Naive thymus-derived CD8-positive, alpha-beta T cell (primary cell): ENCODE measurements at places on chromosomes 5 and 9. TPM values are rescaled to one million over a fixed set of nuclear protein-coding genes. Genes with fewer than 3 reads are reported as not detected.

- no peak overlapping the region for H3K4me3 ChIP-seq
- H3K27me3 ChIP-seq = no peaks in the 10 kb centered on the region
- H3K36me3 ChIP-seq = no peaks in the 10 kb centered on the region
- peaks cover 10% of the 10 kb centered on the region for H3K4me1 ChIP-seq
- DNase-seq = no peak
- no peak overlapping the region for H3K27ac ChIP-seq
Measured at GRCh38 chr9:88383176-88383575, 5.1 kb upstream of the SPIN1 start.

Gene DCTN4
- total RNA-seq = 49.4 TPM

Gene MEGF10
- total RNA-seq = not detected

- DNase-seq = no peak
- no peaks in the 10 kb centered on the region for H3K36me3 ChIP-seq
- H3K27ac ChIP-seq = no peak overlapping the region
Measured at GRCh38 chr5:96859375-96859774, 16.9 kb upstream of the ERAP2 start.

Gene SPINK1
- total RNA-seq = not detected

Gene RNF208
- 0.91 TPM for total RNA-seq

GRCh38 chr9:109981091-109981490 is 201.1 kb downstream of the PALM2AKAP2 start:
- H3K27ac ChIP-seq = no peak overlapping the region
- no peaks in the 10 kb centered on the region for H3K27me3 ChIP-seq
- peaks cover 9% of the 10 kb centered on the region for H3K4me1 ChIP-seq
- H3K4me3 ChIP-seq = no peak overlapping the region
- DNase-seq = no peak
- H3K36me3 ChIP-seq = no peaks in the 10 kb centered on the region

Gene PPP3R2
- not detected for total RNA-seq

DNA sequence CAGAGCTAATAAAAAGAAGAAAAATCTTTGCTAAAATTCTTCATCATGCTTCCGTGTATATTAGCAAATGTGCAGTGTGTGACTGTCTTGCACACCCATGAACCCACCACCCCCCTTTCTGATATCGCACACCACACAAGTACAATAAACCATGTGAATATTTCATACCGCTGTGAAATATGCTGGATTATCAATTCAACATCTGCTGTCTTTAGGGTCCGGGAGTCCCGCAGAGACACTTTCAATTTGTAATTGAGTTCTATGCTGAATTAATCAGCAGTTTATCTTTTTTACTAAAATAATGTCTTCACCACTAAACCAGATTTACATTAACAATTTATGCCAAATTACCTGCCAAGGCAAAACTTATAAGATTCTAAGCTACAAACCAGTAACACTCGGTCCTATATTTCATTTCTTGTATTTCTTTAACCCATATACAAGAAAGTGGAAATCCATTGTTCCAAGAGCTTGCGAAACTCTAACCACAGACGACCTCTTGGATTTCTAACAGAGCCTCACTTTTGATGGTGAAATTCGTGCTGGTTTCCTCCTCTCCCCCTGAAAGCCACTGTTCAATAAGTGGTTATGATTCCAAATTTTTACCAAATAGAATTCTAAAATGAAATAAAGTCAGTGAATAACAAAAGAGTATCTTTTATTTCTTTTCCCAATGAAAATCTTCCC is 44.2 kb downstream of the PSMB7 start:
- no peaks in the 10 kb centered on the region for H3K27me3 ChIP-seq
- no peak overlapping the region for H3K27ac ChIP-seq
- H3K4me3 ChIP-seq = no peak overlapping the region
- H3K4me1 ChIP-seq = peaks cover 34% of the 10 kb centered on the region

DNA sequence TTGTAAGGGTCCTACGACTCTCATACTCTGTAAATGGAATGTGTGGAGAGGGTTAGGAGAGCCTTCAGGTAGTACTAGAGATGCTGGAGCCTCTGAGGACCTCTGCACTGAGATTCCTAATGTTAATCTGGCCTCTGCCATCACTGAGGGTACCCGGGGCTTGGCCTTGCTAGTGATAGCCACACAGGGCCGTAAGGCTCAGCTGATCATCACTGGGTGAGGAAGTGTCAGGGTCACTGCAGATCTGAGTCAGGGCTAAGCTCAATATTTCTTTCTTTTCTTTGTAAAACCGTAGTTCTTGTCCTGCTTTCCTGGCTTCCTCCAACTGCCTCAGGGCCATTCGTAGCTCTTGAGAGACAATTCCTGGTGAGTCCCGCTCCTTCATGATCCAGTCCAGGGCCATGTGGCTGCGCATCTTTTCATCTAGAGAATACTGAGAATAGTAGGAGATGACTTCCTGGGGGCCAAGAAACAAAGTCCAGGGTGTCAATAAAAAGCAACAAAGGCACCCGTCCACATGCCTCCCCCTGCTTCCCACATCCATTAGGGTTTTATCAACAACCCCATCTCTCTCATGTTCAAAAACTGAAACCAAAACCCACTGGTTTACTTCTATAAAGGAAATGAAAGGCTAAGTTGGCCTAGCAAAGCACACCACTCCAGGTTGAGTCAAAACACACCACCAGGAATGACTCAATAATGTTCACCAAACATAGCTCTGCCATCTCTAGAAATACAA is 47.7 kb downstream of the LIX1 start:
- no peak overlapping the region for H3K4me3 ChIP-seq
- H3K27ac ChIP-seq = no peak overlapping the region
- no peaks in the 10 kb centered on the region for H3K4me1 ChIP-seq

GRCh38 chr5:53256746-53257145 is 147.2 kb upstream of the MOCS2 start:
- H3K27ac ChIP-seq = no peak overlapping the region
- H3K27me3 ChIP-seq = no peaks in the 10 kb centered on the region
- no peak for DNase-seq
- H3K4me3 ChIP-seq = no peak overlapping the region

- H3K36me3 ChIP-seq = no peaks in the 10 kb centered on the region
- H3K4me1 ChIP-seq = peaks cover 55% of the 10 kb centered on the region
- H3K4me3 ChIP-seq = peak overlapping the region; percentile 96
- H3K27ac ChIP-seq = peak overlapping the region; percentile 58
Measured at GRCh38 chr9:92762196-92762595, 2.4 kb downstream of the BICD2 start.

Gene KIF20A
- not detected for total RNA-seq

- H3K36me3 ChIP-seq = no peaks in the 10 kb centered on the region
- no peaks in the 10 kb centered on the region for H3K4me1 ChIP-seq
- no peak for DNase-seq
Measured at GRCh38 chr9:38024036-38024681, 44.9 kb downstream of the SHB start.

DNA sequence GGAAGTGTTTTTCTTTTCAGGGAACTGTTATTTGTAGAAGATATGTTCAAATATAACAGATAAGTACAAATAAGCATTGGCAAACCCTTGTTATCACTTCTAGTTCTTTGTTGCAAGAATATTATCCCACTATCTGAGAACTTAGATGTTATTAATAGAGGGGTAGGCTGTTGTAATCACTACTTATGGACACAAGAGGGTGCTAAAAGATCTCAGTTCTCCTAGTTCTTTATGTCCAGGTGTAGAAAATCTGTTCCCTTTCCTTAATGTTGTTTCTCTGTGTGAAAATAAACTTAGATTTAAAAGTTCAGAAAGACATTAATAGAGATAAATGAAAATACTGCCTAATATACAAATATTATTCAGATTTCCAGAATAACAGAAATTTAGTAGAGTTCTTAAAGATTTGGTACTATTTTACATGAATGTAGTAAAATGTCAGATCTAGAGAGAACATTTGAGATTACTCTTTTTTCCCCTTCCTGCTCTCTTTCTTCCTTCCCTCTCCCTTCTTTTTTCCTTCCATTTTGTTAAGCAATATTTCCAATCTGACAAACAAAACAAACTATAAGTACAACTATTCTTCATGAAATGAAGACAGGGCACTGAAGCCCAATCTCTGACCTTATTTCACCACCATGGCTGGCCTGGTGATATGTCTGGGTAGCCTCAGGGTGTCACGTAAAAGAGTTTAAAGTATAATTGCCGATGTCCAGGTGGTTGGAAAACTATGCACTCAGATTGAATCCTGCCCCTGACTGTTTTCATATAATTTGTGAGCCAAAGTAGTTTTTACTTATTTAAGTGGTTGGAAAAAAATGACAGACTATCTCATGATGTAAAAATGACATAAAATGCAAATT is 43.6 kb upstream of the C5orf46 start:
- no peak for DNase-seq
- H3K27me3 ChIP-seq = no peaks in the 10 kb centered on the region

DNA sequence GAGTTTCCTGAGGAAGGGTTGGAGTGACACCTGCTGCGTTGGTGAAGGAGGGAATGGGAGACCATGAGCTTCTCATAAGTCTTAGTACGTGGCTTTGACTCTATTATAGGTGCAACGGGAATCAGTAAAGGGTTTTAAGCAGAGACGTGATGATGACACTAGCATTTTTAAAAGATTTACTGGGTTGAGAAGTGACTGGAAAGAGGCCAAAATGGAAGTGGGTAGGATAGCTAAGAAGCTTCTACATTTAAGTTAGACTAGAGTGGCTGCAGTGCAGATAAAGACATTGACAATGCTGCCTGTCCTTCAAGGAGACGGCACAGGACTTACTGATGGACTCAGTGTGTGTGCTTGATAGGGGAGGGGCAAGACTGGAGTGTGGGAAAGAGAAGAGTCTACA is 6.2 kb downstream of the GAPT start:
- peaks cover 17% of the 10 kb centered on the region for H3K27me3 ChIP-seq
- no peak overlapping the region for H3K4me3 ChIP-seq
- no peaks in the 10 kb centered on the region for H3K4me1 ChIP-seq
- no peaks in the 10 kb centered on the region for H3K36me3 ChIP-seq
- H3K27ac ChIP-seq = peak overlapping the region; percentile 8

GRCh38 chr5:91312698-91313097 is 70.4 kb downstream of the ARRDC3 start:
- no peaks in the 10 kb centered on the region for H3K27me3 ChIP-seq
- DNase-seq = no peak
- no peaks in the 10 kb centered on the region for H3K36me3 ChIP-seq
- H3K4me1 ChIP-seq = peaks cover 48% of the 10 kb centered on the region
- peak overlapping the region; percentile 97 for H3K27ac ChIP-seq

- DNase-seq = no peak
- H3K27me3 ChIP-seq = no peaks in the 10 kb centered on the region
- peaks cover 3% of the 10 kb centered on the region for H3K4me1 ChIP-seq
- no peak overlapping the region for H3K4me3 ChIP-seq
- no peak overlapping the region for H3K27ac ChIP-seq
- H3K36me3 ChIP-seq = no peaks in the 10 kb centered on the region
Measured at GRCh38 chr9:133986061-133986460, 6.1 kb downstream of the VAV2 start.

GRCh38 chr5:108561416-108562204 is 179.7 kb upstream of the FBXL17 start:
- no peaks in the 10 kb centered on the region for H3K27me3 ChIP-seq
- no peaks in the 10 kb centered on the region for H3K36me3 ChIP-seq
- H3K4me1 ChIP-seq = no peaks in the 10 kb centered on the region
- no peak for DNase-seq

Gene KCNIP1
- not detected for total RNA-seq

Gene IL4
- total RNA-seq = not detected

- H3K36me3 ChIP-seq = peaks cover 90% of the 10 kb centered on the region
- H3K4me3 ChIP-seq = no peak overlapping the region
- no peak overlapping the region for H3K27ac ChIP-seq
- H3K4me1 ChIP-seq = peaks cover 18% of the 10 kb centered on the region
- no peak for DNase-seq
- H3K27me3 ChIP-seq = no peaks in the 10 kb centered on the region
Measured at GRCh38 chr9:93476924-93477323, 23.5 kb upstream of the FAM120AOS start.

GRCh38 chr5:111146053-111146452 is 53.9 kb downstream of the WDR36 start:
- H3K36me3 ChIP-seq = no peaks in the 10 kb centered on the region
- no peak overlapping the region for H3K27ac ChIP-seq
- no peak overlapping the region for H3K4me3 ChIP-seq
- DNase-seq = no peak

DNA sequence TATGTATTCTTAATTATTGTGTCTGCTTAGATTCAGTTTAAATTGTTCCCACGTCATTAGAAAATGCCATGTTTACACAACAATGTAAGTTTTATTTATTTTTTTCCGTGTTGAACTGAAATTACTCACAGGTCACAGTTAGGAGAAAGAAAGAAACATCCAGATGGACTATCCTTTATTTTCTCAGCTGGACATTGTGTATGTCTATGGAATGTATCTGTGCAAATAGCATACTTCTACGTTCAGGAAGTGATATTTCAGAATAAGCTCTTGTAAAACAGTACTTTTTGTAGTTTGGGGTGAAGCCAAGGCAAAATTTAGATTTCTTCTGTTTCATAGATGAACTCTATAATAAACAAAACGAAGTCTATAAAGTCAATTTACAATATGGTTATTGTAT is 249.0 kb upstream of the ZNF608 start:
- H3K36me3 ChIP-seq = no peaks in the 10 kb centered on the region
- H3K27ac ChIP-seq = no peak overlapping the region
- no peaks in the 10 kb centered on the region for H3K4me1 ChIP-seq
- no peaks in the 10 kb centered on the region for H3K27me3 ChIP-seq
- no peak for DNase-seq

GRCh38 chr5:169460896-169461295 is 122.7 kb upstream of the SPDL1 start:
- H3K36me3 ChIP-seq = peaks cover 3% of the 10 kb centered on the region
- no peak for DNase-seq
- H3K4me3 ChIP-seq = no peak overlapping the region
- H3K27ac ChIP-seq = no peak overlapping the region

- no peaks in the 10 kb centered on the region for H3K4me1 ChIP-seq
- no peak overlapping the region for H3K4me3 ChIP-seq
- H3K27me3 ChIP-seq = no peaks in the 10 kb centered on the region
- H3K36me3 ChIP-seq = no peaks in the 10 kb centered on the region
- no peak overlapping the region for H3K27ac ChIP-seq
- no peak for DNase-seq
Measured at GRCh38 chr9:29668732-29669131, 2095.5 kb upstream of the C9orf72 start.

- no peak for DNase-seq
- no peaks in the 10 kb centered on the region for H3K36me3 ChIP-seq
- H3K4me3 ChIP-seq = no peak overlapping the region
Measured at GRCh38 chr5:98349251-98349989, 424.0 kb upstream of the RGMB start.

- H3K27me3 ChIP-seq = no peaks in the 10 kb centered on the region
- H3K4me3 ChIP-seq = no peak overlapping the region
- peaks cover 11% of the 10 kb centered on the region for H3K36me3 ChIP-seq
- DNase-seq = no peak
Measured at GRCh38 chr5:92956886-92957285, 624.1 kb downstream of the NR2F1-AS1 start.

Gene TRIM36
- 0.57 TPM for total RNA-seq
